ENCODE measurements at places on chromosomes 16 and 17.

- DNase-seq, result no peak
These were observed 28.8 kb downstream of the AATF start for GRCh38 chr17:36977568-36977967.

- peak; percentile 66 for DNase-seq
These were observed 2.4 kb upstream of the ACSF2 start for GRCh38 chr17:50423553-50424159.

DNA sequence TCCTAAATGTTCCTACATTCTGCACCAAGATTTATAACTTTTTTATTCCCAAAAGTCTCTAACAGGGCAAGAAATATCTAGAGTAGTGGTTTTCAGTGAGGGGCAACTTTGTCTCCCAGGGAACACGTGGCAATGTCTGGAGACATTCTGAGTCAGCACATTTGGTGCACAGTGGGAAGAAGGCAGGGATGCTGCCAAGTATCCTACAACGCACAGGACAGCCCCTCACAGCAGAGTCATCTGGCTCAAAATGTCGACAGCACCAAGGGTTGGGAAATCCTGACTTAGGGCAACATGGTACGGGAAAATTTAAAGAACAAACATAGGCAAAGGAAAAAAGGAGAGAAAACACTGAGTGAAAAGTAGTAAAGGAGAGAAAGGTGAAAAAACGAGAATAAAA, 61.8 kb downstream of the SMG6 start:
- no peak for DNase-seq

GRCh38 chr16:73057291-73058210, 9.6 kb upstream of the ZFHX3 start:
- DNase-seq, result peak; percentile 63

GRCh38 chr16:87330257-87330624, 13.0 kb upstream of the C16orf95 start:
- peak; percentile 31 for DNase-seq

DNA sequence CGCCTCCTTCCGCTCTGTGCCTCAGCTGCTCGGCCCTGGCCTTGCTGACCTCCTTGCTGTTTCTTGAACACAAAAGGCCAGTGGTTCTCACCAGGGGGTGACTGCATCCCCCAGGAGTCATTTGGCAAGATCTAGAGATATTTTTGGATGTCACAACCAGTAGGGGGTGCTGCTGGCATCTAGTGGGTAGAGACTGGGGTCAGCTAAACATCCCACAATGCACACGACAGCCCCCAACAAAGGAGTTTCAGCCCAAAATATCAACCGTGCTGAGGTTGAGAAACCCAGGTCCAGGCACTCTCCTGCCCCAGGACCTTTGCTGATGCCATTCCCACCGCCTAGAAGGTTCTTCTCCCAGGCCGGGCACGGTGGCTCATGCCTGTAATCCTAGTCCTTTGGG, 39.7 kb downstream of the ABCC6 start:
- DNase-seq, result no peak

GRCh38 chr16:4660454-4661007, 32.8 kb upstream of the NUDT16L1 start:
- peak; percentile 89 for DNase-seq

- no peak for DNase-seq
These were observed 15.7 kb downstream of the TMIGD1 start for GRCh38 chr17:30318155-30318554.

- no peak for DNase-seq
These were observed 18.7 kb upstream of the ADGRG1 start for GRCh38 chr16:57609541-57610401.

GRCh38 chr16:84600343-84601229, 17.3 kb downstream of the COTL1 start:
- no peak for DNase-seq

GRCh38 chr17:50139950-50140885, 10.3 kb upstream of the SAMD14 start:
- peak; percentile 87 for DNase-seq

DNA sequence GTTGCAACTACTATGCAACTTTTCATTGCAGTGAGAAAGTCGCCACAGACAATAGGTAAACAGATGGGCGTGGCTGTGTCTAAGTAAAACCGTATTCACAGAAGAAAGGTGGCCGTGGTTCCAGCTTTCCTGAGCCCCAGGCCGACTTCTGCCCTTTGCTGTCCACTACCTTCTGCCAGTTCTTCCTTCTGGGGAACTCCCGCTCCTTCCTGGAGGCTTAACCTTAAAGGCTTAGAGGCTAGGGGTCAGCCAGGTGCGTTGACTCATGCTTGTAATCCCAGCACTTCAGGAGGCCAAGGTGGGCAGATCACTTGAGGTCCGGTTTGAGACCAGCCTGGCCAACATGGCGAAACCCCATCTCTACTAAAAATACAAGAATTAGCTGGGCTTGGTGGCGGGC, 2.1 kb upstream of the SEPTIN12 start:
- no peak for DNase-seq

- no peak for DNase-seq
These were observed 458.7 kb upstream of the ZFHX3 start for GRCh38 chr16:73506568-73507056.

DNA sequence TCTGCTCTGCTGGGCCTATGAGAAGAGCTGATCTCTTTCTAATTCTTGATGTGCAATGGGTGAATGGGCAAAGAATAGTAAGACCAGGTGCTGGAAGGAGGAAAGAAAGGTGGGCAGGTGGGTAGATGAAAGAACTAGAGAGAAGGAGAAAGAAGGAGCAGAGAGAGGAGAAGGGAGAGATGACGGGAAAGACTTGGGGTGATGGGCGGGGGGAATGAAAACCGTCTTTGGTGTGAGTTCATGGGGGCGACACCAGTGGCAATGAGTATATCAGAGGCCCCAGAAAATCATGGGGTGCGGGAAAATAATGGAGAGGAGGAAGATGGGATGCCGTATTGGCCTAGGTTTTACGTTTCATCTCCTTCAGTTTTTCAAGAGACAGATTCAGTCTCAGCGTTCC, 128.8 kb upstream of the PLCG2 start:
- DNase-seq, result no peak

GRCh38 chr17:78462148-78462547, 83.7 kb downstream of the PGS1 start:
- DNase-seq, result no peak

- DNase-seq, result no peak
These were observed 21.9 kb downstream of the ELAC2 start for GRCh38 chr17:12995896-12996295.

GRCh38 chr16:27080895-27081294, 14.2 kb downstream of the C16orf82 start:
- no peak for DNase-seq

DNA sequence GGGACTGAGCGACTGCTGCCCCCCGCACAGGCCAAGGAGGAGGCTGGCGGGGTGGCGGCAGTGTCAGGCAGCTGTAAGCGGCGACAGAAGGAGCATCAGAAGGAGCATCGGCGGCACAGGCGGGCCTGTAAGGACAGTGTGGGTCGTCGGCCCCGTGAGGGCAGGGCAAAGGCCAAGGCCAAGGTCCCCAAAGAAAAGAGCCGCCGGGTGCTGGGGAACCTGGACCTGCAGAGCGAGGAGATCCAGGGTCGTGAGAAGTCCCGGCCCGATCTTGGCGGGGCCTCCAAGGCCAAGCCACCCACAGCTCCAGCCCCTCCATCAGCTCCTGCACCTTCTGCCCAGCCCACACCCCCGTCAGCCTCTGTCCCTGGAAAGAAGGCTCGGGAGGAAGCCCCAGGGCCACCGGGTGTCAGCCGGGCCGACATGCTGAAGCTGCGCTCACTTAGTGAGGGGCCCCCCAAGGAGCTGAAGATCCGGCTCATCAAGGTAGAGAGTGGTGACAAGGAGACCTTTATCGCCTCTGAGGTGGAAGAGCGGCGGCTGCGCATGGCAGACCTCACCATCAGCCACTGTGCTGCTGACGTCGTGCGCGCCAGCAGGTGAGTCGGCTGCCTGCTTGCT, 5.6 kb upstream of the TMEM88 start:
- peak; percentile 50 for DNase-seq

- peak; percentile 30 for DNase-seq
These were observed 20.8 kb downstream of the GINS2 start for GRCh38 chr16:85667841-85668413.

- no peak for DNase-seq
These were observed 6.7 kb downstream of the TRPV1 start for GRCh38 chr17:3602499-3602898.

- DNase-seq, result no peak
These were observed 18.5 kb upstream of the N4BP1 start for GRCh38 chr16:48628359-48628985.

- no peak for DNase-seq
These were observed 12.0 kb downstream of the SLC5A10 start for GRCh38 chr17:18964018-18964351.

GRCh38 chr17:71593078-71593477, 527.7 kb upstream of the SOX9 start:
- DNase-seq, result no peak

- DNase-seq, result no peak
These were observed 2.4 kb downstream of the TBX4 start for GRCh38 chr17:61454381-61455323.

- DNase-seq, result peak; percentile 45
These were observed at the start of gene RPRML for GRCh38 chr17:46979147-46979863. Gene RPRML, minus strand, starts transcription at chr17:46979253. Its CDS starts 246 bp downstream, at chr17:46979007.

GRCh38 chr16:80804526-80805383, at the start of gene CDYL2:
Gene CDYL2, minus strand, starts transcription at chr16:80804598. Its CDS starts 425 bp downstream, at chr16:80804173.
- DNase-seq, result peak; percentile 65

- DNase-seq, result no peak
These were observed 22.9 kb upstream of the PLLP start for GRCh38 chr16:57307365-57307764.

DNA sequence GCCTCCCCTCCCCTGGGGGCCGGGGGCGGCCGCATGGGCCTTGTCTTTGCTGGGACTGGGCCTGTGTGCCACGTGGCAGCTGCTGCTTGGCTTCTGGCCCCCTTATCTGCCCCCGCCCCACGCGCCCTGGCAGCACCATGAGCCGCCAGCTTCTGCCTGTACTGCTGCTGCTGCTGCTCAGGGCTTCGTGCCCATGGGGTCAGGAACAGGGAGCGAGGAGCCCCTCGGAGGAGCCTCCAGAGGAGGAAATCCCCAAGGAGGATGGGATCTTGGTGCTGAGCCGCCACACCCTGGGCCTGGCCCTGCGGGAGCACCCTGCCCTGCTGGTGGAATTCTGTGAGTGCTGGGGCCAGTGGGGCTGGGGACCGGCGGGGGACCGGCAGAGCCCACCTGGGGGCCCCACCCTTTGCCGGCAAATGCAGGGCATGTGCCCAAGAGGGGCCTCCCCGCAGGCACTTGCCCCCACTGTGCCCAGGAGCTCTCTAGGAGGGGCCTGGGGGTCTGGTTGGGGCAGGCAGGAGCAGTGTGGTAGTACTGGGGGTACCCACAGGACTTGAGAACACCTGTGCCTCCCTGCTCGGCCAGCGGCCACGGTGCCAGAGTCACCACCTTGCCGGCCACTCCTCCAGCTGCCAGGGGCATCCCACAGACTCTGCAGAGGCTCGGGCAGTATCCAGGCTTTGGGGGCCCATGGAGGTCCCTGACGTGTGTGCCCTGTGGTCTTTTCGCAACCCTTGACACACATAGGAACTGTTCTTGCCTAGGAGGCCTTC, at the start of gene PDIA2:
TSS of gene PDIA2 (plus strand) at position 132 of the 773 bp plus-strand sequence. CDS start at position 138, 6 bp downstream.
- no peak for DNase-seq

GRCh38 chr17:17853811-17854447, 17.1 kb upstream of the SREBF1 start:
- DNase-seq, result no peak

GRCh38 chr17:81508639-81509206, 3.9 kb downstream of the ACTG1 start:
- no peak for DNase-seq

DNA sequence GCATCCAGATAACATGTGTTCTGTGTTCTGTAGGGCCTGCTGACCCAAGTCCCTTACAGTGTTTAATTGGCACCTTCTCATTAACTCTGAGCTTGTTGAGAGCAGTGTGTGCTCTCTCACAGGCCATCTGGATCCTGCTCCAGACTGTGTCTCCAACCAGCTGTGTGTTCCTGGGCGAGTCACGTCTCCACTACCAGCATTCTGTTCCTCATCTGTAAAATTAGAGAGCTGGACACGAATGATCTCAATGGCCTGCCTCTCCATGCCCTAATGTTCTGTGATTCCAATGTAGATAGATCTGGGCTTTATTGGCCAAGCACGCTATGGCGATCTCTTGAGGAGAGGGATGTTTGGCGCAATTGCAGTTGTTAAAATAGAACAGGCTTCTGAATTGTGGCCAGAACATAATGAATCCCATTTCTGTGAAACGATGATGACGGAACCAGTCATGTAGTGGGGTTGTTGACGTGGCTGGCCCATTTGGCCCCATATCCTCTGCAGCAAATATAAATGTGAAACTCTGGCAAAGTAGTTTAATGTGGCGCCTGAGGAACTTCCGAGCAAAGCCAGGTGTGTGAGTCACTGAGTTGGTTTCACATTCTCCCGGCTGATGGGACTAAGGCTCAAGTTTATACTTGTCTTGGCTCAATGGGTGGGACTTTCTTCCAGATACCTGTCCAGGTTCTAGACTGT, 22.2 kb downstream of the TBX4 start:
- DNase-seq, result no peak

DNA sequence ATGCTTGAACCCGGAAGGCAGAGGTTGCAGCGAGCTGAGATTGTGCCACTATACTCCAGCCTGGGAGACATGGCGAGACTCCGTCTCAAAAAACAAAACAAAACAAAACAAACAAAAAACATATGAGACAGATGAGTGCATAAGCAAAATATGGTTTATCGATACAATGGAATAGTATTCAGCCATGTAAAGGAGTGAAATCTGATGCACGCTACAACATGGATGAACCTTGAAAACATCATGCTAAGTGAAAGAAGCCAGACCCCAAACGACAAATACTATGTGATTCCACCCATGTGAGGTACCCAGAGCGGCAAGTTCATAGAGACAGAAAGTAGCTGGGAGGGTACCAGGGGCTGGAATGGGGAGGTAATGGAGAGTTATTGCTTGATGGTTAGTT, 6.8 kb downstream of the PLCD3 start:
- DNase-seq, result no peak

- DNase-seq, result no peak
These were observed 68.5 kb upstream of the TBX2 start for GRCh38 chr17:61331178-61331577.

DNA sequence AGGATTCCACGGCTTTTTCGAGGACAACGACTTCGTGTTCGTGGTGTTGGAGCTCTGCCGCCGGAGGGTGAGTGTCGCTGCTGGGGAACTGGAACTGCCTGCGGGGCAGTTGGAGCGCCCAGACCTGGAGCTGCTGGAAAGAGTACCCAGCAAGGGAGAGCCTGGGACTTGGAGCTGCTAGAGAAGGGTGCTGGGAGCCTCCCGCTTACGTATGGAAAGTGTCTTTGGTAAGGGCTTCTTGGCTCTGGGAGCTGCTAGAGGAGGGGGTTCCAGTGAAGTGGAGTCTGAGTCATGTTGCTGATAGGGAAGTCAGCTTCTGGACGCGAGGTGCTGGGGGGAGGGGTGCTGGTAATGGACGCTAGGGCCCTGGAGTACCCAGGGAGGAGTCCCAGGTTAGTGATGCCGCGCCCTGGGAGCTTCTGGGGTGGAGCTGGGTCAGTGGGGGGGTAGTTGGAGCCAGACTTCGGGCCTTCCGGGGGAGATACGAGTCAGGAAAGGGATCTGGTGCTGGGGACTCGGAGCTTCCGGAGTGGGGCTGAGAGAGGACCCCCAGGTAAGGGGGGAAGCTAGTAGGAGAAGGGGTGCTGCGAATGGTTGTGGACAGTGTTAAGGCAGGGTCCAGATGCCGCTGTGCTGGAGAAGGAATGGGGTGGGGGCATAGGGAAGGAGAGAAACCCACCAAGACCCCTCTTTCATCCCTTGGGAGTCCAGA, 741 bp downstream of the PLK1 start:
- DNase-seq, result peak; percentile 61

- no peak for DNase-seq
These were observed 2.6 kb downstream of the ATP2A3 start for GRCh38 chr17:3961564-3962047.
